ENCODE measurements at places on chromosomes 5 and 9.

GRCh38 chr5:95923918-95924544 is 37.6 kb downstream of the ELL2 start:
- DNase-seq = no peak

DNA sequence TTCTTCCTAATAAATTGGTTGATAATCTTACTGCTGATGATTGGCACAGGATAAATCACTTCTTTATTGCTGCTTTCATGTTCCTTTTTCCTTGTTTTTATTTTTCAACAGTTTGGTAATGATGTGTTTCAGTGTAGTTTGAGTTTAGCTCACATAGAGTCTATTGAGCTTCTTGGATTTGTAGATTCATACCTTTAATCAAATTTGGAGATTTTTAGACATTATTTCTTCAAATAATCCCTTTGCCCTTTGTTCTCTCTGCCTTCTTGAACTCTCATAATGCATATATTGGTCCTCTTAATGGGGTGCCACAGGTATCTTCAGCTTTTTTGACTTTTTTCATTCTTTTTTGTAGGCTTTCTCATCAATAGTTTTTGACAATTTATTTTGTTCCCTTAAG is 275.3 kb downstream of the TLE4 start:
- no peak for DNase-seq

DNA sequence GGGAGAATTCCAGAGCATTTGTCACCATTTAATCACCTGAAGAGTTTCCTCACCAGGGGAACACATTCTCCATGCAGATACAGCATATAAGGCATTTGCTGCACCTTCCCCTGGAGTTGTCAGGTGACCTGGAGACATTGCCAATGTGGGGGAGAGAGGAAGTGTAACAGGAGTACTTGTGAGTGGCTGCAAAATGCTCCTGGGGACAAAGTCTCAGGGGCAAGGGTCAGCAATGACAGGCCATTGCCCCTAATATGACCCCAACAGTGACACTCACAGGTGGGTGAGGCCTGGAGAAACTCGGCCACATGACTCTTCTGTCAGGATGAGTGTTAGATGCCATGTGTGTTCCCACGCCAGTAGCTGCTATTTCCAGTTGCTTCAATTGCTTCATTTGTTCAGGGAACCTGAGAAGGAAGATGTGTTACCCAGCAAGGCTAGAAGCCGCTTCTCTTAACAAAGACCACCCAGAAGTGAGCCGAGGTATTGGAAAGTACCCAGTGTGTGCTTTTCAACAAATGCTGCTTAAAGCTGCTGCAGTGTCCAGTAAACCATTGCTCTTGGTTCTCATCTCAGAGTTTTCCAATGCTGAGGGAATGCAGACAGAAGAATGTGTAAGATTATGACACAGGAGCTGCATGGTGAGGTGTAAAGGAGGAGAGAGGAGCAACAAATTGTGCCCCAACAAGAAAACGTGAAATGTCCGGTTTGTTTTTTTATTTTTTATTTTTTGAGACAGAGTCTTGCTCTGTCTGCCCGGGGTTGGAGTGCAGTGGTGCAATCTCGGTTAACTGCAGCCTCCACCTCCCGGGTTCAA is 128.2 kb upstream of the SLC44A1 start:
- DNase-seq = no peak

DNA sequence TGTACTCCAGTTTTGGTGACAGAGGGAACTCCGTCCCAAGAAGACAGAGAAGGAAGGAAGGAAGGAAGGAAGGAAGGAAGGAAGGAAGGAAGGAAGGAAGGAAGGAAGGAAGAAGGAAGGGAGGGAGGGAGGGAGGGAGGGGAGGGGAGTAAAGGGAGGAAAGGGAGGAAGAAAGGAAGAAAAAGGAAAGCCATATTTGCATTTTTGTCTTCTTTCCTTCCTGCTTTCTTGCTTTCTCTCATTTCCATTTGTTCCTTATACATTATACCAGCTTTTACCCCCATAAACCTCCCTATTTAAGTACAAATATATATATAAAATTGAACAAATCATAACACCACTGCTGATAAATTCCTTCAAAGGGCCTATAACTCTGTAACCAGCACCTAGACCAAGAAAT is 151.8 kb downstream of the SMC2 start:
- no peak for DNase-seq

- DNase-seq = no peak
Observed at GRCh38 chr5:11822598-11822997, 81.6 kb downstream of the CTNND2 start.

GRCh38 chr5:9067154-9067553 is 478.7 kb downstream of the SEMA5A start:
- no peak for DNase-seq

DNA sequence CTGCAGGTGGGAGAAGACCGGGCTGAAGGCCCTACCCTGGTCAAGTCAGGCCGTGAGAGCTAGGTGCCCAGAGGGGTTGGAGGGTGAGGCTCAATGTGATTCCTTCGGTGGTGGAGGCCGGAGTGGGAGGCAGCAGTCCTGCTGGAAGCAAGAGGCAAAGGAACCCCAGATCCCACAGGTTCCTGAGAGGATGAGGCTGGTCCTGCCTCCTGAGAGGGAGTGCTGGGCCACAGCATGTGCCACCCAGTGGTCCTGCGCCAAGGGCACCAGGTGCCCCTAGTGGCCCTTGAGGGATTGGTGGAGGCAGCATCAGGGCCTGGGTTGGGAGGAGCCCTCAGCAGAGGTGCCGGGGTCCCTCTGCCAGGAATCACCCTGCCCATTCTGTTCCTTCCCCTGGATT is 59.1 kb downstream of the BARX1 start:
- DNase-seq = no peak

GRCh38 chr5:10724781-10725507 is 36.1 kb downstream of the DAP start:
- no peak for DNase-seq

DNA sequence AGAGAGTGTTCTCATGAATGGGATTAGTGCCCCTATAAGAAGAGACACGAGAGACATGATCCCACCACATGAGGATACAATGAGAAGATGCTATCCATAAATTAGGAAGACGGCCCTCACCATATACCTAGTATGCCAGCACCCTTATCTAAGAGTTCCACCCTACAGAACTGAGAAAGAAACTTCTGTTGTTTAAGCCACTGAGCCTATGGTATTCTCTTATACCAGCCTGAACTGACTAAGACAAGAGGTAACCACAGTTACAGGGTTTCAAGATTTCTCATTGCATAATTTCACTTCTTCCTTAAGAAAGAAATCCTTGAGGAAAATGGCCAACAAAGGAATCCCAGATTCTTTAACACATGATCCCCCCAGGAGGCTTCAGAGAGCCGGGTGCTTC is 412.4 kb downstream of the NTRK2 start:
- no peak for DNase-seq

- DNase-seq = no peak
Observed at GRCh38 chr9:134363450-134363849, 37.2 kb downstream of the RXRA start.

GRCh38 chr5:159362220-159362619 is 31.9 kb upstream of the IL12B start:
- peak; percentile 31 for DNase-seq

GRCh38 chr9:87871425-87872078 is 11.1 kb upstream of the SPATA31E1 start:
- DNase-seq = no peak

DNA sequence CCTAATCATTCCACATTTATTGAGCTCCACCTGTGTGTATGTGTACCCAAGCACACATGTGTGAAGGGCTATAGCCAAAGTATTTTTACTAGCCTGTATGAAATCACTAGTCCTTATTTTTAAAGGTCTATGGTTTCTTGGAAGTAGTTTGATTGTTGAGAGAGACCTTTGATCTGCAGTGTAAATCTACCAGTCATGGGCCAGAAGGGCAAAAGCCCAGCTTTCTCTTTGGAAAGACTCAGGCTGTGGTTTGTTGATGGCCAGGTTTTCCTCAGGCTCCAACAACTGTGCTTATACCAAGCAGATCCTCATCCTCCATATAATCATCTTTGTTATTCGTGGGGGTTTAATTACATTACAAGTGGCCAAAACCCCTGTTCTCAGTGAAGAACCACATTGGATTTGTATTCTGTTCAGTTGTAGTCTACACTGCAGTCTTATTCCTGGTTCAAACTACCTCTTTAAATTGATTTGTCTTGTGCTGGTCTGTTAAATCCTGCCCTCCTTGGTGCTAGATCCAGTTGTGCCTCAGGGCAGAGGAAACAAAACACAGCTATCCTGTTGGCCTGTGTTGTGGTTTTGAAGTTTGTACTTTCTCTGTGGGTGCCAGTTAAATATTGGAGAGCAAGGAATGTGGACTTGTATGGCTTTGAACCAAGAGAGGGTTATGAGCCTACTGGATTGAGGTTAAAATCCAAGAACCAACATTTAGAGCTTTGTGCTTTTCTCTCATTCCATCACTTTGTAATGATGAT is 13.3 kb downstream of the CDC26 start:
- no peak for DNase-seq

GRCh38 chr5:42507451-42508097 is 84.3 kb downstream of the GHR start:
- no peak for DNase-seq

DNA sequence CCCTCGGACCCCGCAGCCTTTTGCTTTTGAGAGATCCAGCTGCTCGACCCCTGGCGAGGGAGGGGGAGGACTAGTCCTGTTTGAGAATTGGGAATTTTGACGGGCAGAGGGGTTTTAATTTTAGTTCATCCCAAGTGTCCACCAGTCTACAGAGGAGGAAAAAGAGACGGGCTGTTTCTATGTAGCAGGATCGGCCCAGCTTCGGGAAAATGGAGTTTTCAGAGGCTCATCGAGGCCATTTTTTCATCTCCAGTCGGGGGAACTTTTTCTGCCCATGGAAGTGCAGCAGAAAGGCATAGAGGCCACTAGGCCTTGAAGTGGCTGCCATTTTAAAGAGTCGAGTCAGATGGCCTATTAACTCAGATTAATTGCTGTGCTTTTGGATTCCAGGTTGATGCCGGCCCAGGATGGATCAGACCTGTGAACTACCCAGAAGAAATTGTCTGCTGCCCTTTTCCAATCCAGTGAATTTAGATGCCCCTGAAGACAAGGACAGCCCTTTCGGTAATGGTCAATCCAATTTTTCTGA is 1.2 kb downstream of the NSD1 start:
- no peak for DNase-seq

- DNase-seq = peak; percentile 48
Observed at GRCh38 chr5:159097784-159098602, 1.7 kb downstream of the EBF1 start.

GRCh38 chr5:14331386-14331781 is 188.2 kb downstream of the TRIO start:
- DNase-seq = peak; percentile 14

- DNase-seq = no peak
Observed at GRCh38 chr5:96177303-96177869, 215.7 kb upstream of the ELL2 start.

DNA sequence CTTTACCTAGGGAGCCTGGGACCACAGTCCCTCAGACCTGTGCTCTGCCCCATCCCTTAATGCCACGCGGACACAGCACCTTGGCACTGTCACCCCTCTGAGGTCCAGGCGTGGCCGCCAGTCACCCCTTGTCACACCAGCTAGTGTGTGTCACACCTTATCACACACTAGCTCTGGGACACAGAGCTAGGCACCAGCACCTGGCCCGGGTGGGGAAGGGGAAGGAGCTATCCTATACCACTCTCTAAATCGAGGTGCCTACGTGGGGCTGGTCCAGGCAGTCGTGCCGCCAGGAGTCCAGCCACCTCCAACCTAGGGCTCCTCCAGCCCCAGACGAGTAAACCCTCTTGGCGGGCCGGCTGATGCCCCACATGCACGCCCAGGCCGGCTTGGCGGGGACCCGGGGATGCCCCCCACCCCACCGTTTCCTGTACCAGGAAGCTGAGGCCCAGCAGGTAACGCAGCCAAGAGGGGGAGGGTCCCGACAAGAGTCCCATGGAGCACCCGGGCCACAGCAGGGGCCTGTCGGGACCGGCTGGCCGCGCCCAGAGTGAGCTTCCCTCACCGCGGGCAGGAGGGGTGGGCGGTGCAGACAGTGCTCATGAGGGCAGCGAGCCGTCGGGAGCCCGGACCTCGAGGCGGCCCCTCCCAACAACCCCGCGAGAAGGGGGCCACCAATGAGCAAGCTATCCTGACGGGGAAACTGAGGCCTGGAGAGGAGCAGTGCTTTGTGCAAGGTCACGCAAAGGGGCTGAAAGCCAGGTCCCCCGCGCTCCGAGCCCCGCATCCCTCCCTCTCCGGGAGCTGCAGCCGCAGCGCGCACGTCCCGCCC is 550 bp downstream of the CORO2A start:
- DNase-seq = no peak

DNA sequence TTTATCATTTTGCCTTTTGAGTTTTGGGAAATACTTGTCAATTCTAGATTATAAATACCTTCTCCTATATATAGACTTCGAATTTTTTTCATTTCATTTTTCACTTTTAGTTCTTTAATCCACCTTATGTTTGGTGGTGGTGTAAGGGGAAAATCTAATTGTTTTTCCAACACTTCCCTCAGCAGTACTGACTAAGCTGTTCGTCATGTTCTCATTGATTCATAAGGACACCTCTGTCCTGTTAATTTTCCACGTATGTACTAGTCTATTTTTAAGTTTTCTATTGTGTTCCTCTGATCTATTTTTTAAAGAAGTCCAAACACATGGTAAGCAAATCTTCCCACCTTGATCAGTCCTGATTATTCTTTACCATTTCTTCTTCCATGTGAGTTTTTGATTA is 254.2 kb downstream of the SYK start:
- DNase-seq = no peak

DNA sequence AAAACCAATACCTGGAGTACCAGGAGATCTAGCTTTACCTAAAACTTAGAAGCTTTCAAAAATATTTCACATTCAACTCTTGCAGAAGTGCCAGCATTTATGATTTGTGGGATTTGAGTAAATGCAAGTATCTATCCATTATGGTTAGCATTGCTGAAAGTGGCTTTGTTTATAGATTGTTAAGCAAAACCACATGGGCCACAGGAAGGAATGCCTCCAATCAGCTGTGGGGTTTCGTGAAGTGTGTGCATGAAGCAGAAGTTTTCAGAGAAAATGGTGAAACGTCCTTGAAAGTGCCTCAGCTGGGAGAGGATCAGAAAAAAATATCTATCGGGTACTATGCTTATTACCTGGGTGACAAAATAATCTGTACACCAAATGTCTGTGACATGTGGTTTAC is 4.2 kb downstream of the LECT2 start:
- no peak for DNase-seq

DNA sequence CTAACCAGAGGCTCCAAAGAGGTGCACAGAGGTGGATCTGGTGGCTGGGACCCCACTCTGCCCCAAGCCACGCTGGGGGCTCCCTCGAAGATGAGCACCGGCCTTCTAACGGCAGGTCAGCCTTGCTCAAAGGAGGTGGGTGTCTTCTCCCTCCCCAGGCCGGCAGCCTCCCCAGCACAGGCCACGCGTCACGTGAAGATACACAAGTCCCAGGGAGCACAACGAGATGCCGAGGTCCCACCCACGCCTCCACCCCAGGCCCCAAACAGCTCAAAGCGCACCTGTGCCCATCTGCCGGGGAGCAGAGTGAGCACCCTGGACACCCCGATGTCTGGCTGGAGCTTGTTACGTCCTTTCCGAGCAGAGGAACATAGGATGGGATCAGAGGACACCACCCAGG is 12.1 kb downstream of the PNPLA7 start:
- DNase-seq = no peak

GRCh38 chr9:73715591-73715990 is 563.9 kb downstream of the ANXA1 start:
- no peak for DNase-seq
